ENCODE measurements at places on chromosomes 4 and X. TPM values are rescaled to one million over a fixed set of nuclear protein-coding genes. Genes with fewer than 3 reads are reported as not detected.

TMEM150C gene
- total RNA-seq: 7.5 TPM

GRCh38 chr4:1775731-1776500 is 17.2 kb upstream of the FGFR3 start:
- DNase-seq: no peak

- no peak for DNase-seq
Observed at GRCh38 chr4:92232566-92232965, 71.2 kb upstream of the GRID2 start.

UGT2A1 gene
- not detected for total RNA-seq

GRCh38 chr4:40573593-40574311 is 55.9 kb downstream of the RBM47 start:
- DNase-seq: no peak

DNA sequence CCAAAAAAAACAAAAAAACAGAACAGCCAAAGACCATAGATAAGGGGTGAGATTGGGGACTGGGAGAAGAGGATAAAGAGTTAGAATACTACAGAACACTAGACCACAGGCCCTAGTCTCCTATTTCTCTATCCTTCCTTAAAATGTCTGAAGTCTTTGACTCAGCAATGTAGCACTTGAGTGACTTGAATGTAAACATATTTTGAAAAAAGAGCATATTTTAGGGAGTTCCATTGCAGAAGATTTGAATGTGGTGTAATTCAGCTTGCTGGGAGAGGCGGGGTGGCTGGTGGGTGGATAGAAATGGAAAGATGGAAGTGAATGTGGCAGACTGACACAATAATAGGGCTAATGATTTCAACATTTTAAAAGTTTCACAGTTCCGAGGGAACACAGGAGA is 144.9 kb downstream of the CHIC2 start:
- no peak for DNase-seq

DNA sequence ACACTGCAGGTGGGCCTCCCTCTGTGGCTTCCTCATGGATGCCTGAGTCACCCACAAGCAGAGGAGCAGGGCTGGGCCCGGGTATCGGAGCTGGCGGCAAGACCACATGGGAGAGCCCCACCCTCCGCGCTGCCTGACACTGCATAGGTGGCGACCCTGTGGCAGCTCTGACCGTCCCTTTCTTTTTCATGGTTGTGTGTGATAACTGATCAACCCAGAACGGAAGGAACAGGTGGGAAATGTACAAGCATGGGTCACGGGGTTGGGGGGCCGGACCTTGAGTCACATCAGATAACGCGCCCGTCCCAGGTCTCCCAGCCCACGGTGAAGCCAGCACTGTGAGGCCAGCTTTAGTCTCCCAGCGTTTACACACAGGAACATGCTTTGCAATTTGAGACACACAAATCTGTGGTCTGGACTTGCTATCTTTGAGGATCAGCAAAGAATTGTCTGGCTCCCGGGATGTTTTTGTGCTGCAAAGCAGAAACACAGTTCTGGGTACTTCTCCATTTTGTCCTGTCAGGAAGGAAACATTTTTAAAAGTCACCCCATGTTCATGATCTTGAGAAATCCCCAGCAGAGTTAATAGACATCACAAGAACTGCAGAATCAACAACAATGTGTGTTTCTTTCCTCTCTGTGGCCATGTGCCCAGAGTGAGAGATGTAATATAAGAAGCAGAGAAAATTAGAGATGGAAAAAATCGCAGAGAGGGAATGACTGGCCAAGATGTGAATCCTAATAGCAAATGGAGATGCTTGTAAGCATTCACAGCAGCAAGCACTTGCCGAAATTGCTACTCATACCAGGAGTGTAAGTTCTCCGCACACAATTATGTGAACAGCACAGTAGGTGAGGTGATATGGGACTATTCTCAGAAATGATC is 70.1 kb upstream of the CBR4 start:
- DNase-seq: peak; percentile 22

- DNase-seq: no peak
Observed at GRCh38 chrX:38149016-38149415, 71.7 kb downstream of the SRPX start.

DNA sequence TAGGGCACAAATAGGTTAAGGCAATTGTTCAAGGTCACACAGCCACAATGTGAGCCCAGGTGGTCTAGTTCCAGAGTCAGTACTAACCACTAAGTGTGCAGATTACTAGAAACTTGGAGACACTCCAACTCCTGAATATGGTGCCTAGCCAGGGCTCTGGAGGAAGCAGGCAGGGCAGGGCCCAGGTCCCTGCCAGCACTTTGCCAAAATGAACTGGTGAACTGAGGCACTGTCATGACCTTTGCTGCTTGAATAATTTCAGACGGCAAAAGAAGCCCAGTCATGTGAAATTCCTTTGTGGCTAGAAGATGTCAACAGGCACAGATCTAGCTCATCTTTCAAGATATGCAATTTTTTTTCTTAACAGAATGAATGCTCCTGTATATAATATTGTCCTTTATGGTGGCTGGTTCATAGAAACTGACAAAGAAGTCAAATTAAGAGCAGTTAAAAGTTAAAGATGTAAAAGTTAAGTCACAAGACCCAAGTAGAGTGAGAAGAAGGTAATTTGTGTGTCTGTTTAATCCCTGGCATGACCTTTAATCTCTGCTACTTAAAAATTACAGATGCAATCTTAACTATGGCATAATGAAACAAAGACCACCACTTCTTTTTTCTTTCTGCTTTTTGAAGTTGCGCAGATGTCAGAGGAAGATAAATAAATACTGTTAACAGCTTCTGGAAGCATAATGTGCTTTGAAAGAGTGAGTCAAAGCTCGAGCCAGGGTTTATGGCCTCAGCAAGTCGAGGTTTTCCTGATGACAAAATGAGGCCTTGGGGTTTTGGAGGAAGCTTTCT is 54.1 kb downstream of the SHROOM3 start:
- no peak for DNase-seq

CTAG1A gene
- not detected for total RNA-seq

RBM41 gene
- 9.9 TPM for total RNA-seq

MFAP3L gene
- 3.2 TPM for total RNA-seq

GRCh38 chr4:45349859-45350258 is 623.5 kb upstream of the GNPDA2 start:
- DNase-seq: no peak

DNA sequence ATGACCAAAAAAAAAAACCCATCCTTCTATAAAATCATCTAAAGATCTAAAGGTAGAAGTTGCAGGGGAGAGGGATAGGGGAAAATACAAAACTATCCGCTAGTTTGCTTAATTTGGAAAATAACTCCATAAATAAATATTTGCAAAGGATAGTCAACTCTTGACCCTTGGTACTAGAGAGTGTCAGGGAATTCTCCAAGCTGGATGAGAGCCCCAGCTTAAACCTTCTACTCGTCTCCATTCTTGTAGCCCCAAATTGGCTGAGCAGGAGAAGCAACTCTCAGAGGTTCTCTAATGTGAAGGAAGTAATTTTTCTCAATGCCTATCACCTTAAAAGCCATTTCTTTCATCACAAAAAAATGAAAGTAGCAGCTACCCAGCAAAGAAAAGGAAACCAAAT is 35.2 kb downstream of the ACSL4 start:
- DNase-seq: no peak

C4orf51 gene
- total RNA-seq: not detected

SLC4A4 gene
- total RNA-seq: 0.42 TPM

PRDM8 gene
- 0.24 TPM for total RNA-seq

DNA sequence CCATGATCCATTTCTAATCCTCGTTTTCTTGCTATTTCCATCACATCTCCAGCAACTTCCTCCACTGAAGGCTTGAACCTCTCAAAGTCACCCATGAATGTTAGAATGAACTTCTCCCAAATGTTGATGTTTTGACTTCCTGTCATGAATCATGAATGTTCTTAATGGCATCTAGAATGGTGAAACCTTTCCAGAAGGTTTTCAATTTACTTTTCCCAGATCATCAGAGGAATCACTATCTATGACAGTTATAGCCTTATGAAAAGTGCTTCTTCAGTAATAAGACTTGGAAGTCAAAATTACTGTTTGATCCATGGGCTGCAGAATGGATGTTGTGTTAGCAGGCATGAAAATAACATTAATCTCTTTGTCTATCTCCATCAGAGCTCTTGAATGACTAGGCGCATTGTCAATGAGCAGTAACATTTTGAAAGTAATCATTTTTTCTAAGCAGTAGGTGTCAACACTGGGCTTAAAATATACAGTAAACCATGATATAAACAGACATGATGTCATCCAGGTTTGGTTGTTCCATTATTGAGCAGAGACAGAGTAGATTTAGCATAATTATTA is 268.2 kb downstream of the KCNIP4 start:
- no peak for DNase-seq

MAOA gene
- 184 TPM for total RNA-seq

DNA sequence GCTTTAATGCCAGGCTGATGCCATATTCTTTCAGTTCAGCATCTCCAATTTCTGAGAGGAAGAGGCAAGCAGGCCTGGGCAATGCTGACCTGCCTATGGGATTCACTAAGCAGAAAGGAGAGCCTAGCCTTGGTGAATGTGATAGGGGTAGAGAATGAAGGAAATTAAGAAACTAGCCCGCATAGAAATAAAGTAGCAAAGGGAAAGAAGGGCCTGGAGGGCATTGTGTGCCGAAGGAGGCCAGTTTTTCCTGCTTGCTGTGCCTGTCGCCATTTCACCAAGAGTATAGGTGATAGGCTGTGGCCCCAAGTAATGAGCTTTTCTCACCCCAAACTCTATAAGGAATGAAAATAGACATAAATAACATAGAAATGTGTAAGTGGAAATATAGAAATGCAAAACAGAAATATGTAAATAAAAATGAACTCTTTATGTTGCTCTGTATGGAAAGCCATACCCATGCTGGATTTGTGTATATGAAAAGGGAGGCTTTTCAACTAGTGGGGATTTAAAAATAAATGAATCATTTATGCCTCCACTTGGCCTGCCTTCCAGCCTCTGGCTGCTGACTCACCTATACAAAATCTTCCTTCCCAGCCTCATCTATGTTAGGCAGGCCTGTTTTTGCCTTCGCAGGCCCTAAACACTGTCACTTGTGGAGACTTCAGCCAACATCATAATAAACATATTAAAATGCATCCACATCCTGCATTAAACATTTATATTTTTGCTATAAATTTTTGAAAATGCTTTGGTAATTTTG is 5.1 kb upstream of the OCRL start:
- no peak for DNase-seq

DNA sequence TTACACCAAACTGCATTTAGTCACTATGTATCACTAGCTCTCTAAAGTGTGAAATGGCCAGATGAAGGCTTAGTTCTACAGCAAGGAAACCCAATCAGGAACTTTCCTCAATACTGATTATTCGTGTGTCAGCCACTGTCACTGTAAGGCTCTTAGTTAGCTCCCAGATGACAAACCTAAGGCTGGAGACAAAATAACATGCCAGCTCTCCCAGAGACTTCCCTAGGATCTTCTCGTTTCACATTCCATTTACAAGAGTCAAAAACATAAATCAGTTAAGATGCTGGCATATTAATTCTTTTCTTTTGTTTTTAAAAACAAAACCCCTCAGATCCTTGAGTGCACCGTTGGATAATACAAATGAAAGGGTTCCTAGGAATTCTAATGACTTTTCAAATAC is 88.2 kb upstream of the TFDP3 start:
- DNase-seq: no peak

- DNase-seq: no peak
Observed at GRCh38 chr4:143021384-143021783, 163.3 kb upstream of the USP38 start.

MAGEC3 gene
- not detected for total RNA-seq

DNA sequence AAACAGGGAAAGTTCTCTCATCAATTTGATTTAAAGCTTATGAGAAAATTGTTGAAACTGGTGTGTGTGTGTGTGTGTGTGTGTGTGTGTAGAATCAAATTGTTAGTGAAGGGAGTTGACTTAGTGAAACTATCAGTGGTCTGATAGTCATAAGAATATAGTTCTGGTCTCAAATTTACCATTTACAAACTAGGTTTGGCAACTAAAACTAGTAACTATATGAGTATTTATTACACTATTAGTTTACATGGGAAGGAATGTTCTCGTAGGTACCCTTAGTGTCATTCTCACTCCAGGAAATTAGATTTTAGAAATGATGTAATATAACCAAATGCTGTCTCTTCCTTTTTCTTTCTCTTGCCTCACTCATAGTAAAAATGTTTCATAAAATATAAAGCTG is 11.9 kb downstream of the SULT1E1 start:
- no peak for DNase-seq

DRP2 gene
- 0.10 TPM for total RNA-seq

GRCh38 chrX:23901805-23902204 is 5.9 kb downstream of the APOO start:
- DNase-seq: peak; percentile 37

DNA sequence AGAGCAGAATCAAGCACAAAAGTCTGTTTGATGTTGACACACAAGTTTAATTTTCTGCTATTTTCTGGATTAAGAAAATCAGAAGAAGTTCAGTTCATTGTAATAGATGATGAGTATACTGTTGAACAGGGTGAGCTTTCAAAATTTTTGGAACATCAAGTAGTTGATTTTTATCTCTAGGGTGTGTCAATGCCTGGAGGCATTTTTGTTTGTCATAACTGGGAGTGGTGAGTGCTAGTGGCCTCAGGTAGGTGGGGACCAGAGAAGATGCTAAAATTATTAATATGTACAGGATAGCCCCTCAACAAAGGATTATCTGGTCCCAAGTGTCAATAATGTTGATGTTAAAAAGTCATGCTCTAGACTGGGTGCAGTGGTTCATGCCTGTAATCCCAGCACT is 279.7 kb upstream of the GNPDA2 start:
- no peak for DNase-seq

DNA sequence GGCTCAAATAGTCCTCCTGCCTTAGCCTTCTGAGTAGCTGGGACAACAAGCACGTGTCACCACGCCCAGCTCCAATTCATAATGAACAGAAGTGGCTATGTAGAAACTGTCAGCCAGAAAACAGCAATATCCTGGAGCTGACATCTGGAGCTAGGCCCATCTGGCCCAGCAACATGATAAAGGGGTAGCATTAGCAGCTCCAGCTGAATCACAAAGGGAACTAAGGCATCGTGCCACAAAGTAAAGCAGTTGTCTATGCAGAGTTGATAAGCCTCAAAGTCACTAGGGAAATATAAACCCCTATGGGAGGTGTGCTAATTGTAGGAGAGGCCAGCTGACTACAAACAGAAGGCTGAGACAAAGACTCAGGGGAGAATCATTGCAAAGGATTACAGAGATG is 270.5 kb upstream of the GPC4 start:
- no peak for DNase-seq

SPON2 gene
- 5.2 TPM for total RNA-seq

TLR7 gene
- 0.23 TPM for total RNA-seq

DNA sequence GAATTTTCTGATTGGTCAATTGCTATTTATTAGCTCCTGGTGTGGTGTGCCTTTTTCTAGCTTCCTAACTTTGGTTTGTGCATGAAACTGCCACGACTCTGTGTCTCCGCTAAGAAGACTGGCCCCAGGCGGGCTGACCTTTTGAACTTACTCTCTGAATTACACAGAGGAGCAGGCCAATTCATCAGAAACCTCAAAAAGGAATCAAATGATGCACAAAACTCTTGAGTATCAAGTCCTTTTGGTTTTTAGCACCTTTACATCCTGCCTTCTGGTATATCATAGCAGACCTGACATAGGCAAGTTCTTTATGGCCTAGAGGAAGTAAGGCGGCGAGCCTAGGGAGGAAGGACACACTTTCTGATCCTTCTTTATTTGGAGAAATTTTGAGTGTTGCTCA is 17.6 kb downstream of the TKTL1 start:
- DNase-seq: no peak

IRF2 gene
- 32.0 TPM for total RNA-seq

GRCh38 chr4:2888886-2889285 is 45.2 kb downstream of the ADD1 start:
- no peak for DNase-seq

SMIM14 gene
- total RNA-seq: 6.9 TPM

FABP2 gene
- total RNA-seq: not detected
